ENCODE measurements at places on chromosomes 7 and 10.

GRCh38 chr7:92336662-92337340 lies 91.0 kb downstream of the ANKIB1 start:
- no peak for DNase-seq

GRCh38 chr7:87416682-87417587 lies 58.5 kb downstream of the ABCB4 start:
- DNase-seq = no peak

- no peak for DNase-seq
These were observed 18.4 kb downstream of the EEPD1 start for GRCh38 chr7:36171503-36171902.

GRCh38 chr10:102782673-102783551 lies 39.2 kb downstream of the WBP1L start:
- no peak for DNase-seq

GRCh38 chr10:111656066-111656465 lies 527.5 kb downstream of the GPAM start:
- DNase-seq = no peak

DNA sequence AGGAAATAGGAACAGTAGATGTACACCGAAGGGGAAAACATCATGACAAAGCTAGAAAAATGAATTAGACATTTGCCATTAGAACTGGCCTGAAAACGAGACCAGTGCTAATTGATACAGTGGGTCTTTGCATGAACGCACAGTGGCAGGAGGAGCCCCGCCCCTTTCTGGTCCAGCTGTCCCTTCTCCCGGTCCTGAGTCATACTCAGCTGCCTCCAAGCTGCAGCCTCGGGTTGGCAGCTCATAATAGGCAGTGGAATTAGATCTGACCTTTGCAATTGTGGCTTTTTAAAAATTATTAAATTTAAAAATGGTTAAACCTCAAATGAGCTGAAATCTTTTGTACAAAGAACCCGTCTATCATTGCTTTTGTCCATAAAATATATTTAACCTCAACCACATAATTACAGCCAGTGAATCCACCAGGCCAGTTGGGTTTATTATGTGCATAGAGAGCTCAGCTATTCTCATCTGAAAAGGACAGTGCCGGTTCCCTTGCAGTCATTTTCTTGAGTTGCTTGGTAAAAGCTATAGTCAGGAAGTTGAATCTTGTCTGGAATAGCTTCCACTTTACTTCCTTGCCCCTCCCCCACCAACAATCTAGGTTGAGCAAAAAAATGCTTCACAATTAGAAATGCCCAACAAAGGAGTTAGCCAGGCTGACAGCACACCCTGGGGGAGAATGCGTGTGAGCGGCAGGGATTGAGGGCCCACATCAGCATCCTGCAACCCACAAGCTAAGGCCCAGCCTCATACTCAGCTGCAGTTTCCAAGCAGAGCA lies 147.1 kb downstream of the BUB3 start:
- DNase-seq = peak; percentile 89

DNA sequence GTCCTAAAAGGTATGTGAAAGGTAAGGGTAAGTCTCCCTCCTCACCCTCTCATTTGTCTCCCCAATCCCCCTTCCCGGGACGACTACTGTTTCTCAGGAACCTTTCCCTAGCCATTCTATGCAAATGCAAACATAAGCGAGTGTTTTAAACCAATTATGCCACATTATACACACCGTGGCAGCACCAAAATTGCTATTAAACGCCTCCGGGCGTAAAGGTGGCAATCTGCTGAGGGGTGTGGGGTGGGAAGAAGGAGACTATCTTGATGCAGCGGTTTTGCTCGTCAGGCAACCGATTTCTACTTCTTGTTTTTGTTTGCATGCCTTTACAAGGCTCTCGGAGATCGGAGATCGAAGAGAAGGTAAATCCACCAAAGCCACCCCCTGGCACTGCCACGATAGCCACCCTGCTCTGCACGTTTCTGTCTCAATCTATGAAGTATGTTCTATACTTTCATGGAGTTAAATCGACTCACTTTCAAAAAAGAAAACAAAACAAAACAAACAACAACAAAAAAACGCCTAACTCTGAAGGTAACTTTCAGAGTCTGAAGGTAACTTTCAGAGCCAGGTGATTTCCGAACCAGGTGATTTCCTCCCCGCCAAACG lies 46.0 kb upstream of the CDK1 start:
- no peak for DNase-seq

DNA sequence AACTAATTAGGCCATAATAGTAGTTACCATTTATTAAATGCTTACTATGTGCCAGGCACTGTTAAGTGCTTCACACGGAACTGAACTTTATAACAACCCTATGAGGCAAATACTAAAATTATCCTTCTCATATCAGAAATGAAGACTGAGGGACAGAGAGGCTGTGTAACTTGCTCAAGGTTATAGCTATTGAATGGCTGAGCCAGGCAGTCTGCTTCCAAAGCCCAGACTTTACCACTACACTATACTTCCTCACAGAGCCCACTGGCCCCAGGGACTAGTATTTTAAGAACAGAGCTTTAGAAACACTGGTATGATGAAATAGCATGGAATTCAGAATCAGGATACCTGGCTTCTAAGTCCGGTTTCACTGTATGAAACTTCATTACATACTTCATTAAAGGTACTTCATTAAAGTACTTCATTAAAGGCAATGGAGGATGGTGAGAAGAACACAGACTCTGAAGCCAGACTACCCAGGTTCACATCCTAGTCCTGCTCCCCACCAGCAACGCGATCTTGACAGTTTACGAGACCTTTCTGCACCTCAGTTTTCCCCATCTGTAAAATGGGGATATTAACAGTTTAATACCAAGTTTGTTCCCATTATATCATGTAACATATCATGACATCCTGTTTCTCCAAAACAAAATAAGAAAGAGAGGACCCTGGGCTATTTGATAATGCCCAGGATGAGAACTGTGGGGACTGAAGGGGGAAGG lies 19.6 kb downstream of the ANXA11 start:
- no peak for DNase-seq

DNA sequence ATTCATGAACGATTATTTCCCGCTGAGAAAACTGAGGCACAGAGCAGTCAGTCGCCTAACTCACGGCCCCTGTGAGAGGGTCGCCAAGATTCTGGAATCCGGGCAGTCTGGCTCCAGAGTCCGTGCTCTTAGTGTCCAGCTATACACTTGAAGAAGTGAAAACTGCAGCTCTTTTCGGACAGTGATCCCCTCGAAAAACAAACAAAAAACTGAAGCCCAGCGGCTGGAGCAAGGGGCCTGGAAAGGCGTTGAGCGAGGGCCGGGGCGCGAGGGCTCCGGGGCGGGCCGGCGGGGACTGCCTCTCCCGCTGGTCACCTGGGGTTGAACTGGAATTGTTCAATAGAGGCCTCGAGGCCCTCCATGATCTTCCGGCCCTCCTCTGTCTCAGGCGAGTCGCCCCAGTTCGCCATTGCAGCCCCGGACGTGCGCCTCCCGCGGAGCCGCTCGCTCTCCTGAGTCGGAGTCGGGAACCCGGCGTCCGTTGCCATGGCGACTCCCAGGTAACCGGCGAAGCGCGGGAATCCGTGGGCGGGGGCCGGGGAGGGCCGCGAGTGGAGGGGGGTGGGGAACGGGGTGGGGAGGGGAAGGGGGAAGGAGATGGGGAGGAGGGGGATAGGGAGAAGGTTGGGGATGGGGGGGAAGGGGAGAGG lies 881 bp downstream of the C10orf67 start:
- DNase-seq = no peak

- no peak for DNase-seq
These were observed 3.1 kb upstream of the MACC1 start for GRCh38 chr7:20220293-20220761.

GRCh38 chr10:76552091-76552873 lies 1085.3 kb downstream of the KCNMA1 start:
- DNase-seq = no peak

DNA sequence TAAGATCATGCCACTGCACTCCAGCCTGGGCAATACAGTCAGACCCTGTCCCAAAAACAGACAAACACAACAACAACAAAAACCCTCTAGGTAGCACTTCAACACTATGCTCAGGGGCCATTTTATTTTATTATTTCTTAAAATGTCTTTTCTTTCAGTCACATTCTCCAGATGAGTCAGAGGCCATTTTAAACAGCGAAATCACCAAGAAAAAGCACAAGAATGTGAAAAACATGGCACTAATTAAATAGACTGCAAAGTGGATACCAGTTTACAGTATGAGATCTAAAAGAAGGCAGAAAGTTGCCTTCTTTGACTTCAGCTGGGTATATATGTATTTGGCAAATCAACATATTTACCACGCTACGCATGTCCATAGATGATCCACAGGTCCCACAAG lies 6.1 kb upstream of the FGL2 start:
- no peak for DNase-seq

- DNase-seq = no peak
These were observed 271.4 kb downstream of the POLR1F start for GRCh38 chr7:19437446-19437845.

- peak; percentile 87 for DNase-seq
These were observed 10.3 kb upstream of the STK17A start for GRCh38 chr7:43572516-43573049.

- DNase-seq = no peak
These were observed at the start of gene ARPC1B for GRCh38 chr7:99374111-99375064. TSS of gene ARPC1B (plus strand) at chr7:99374730. CDS start at chr7:99385715, 10,985 bp downstream.

DNA sequence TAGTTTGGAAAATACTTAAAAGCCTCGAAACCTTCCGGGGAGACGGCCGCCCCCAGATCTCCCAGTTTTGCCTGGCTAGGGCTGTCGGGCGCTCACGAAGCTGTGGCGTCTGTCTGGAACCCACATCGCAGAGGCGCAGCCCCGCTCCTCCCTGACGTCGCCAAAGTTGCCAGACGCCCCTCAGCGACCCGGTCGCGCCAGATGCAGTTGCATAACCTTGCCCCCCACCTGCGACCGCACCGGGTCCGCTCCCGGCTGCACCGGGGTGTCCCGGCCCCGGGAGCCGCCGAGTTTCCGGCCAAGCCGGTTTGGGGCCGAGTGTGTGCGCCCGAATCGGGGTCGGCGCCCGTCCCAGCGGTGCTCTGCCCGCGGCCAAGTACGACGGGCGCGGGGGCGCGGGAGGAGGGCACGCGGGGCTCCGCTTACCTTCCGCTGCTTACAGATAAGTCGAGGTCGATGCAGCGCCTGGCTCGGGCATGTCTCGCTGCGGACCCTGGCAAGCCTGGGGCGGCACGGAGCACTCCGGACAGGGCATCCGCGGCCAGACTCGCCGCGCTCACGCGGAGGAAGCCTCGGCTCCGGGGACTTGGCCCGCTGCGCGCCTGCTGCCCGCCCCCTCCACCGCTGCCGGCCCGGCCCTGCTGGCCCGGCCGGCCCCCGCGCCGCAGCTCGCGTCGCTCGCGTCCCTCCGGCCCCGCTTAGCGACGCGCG lies 665 bp downstream of the INSYN2A start:
- DNase-seq = no peak

DNA sequence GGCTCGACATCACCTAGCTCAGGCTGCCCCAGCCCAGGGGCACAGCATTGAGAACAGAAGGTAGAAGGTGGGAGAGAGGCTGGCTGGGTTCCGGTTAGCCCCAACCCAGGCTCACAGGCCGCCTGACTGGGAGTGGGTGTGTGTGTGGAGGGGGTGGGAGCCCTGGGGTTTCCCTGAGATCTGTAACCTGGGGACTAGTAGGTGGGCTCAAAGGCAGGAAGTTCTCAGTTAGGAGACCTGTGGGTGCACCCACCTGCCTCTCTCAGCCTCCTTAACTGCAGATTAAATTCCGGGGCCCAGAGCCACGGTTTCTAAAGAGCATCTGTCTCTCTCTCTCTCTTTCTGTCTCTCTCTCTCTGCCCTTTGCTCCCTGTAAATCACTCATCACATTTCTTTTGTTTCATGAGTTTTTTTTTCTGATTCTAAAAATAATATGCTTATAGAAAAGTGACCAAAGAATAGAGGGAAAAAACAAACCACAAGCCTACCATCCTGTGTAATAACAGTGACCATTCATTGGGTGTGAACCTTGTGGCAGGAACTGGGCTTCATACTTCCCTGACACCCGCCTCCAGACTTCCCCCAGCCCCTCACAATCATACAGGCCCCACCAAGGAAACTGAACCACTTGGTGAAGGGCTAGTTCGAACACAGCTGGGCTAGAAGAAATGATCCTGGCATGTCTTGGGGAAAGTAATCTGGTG lies 83.4 kb upstream of the SMNDC1 start:
- no peak for DNase-seq

DNA sequence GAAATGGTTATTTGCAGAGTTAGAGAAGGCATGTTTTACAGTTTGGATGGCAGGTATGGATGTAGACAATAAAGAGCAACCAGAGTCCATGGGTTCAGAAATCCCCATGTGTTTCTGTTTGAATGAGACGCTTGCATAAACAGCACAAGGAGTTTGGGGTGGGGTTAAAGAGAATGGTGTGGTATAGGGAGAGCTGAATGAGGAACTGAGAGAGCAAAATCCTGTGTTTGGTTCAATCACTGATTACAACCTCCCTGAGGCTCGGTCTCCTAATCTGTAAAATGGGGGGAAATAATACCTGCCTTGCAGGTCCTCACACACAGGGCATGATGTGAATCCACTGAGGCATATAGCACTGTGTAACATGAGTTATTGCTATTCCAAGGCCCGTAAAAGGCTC lies 23.7 kb downstream of the CAV1 start:
- DNase-seq = no peak

GRCh38 chr10:119642556-119643111 lies 8.5 kb upstream of the BAG3 start:
- no peak for DNase-seq

DNA sequence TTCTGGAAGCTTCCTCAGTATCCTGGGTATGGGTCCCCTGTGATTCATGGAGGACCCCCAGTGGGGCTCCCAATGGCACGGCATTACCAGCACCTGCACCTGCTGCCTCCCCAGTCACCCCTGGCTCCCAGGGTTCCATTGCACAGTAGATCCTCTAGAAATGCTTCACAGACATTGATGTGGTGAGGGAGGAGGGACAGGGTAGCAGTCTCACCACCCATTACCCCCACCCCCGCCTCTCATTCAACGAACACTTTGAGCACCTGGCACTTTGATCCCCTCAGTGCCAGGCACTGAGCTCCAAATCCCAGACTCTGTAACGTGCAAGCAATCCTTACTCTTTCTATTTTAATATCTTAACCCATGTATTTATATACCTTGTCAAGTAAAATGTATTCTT lies 26.8 kb upstream of the PSAP start:
- no peak for DNase-seq

- DNase-seq = no peak
These were observed 302.4 kb downstream of the GRID1 start for GRCh38 chr10:86064219-86064618.

GRCh38 chr7:127976056-127976737 lies 55.0 kb downstream of the LRRC4 start:
- peak; percentile 69 for DNase-seq

DNA sequence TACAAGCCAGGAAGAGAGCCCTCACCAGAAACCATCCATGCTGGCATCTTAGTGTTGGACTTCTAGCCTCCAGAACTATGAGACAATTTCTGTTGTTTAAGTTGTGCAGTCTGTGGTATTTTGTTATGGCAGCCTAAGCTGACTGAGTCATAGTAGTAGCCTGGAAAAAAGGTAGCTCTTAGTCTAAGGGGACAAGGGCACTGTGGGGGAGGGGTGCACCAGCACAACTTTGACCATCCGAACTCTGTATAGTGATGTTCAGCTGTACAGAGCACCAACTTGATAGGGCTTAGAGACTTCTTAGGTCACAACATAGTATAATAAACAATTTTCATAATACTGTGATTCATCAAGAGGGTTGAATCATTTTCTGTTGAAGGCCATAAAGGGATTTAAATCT lies 14.3 kb downstream of the EIF4EBP2 start:
- DNase-seq = peak; percentile 46

Data from retinal pigment epithelial cell (primary cell).